BE2C (cell line): ENCODE measurements at places on chromosomes 2 and 18.

DNA sequence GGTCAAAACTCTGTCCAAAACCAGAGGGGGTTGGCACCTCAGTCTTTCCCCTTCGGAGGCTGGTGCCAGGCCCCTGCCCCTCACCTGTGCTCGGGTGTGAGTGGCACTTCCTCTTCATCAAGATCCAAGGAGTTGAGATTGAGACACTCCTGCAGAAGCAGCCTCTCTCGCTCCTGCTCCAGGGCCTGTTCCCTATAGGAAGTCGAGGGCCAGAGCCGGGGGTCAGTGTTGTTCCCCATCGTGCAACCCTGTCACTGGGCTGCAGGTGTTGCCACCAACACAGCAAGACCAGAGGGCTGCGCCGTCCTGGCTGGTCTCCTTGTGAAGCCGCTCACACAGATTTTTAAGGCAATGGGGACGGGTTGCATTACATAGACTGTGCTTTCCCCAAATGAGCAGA lies 18.9 kb downstream of the FAM178B start:
- DNase-seq = no peak

DNA sequence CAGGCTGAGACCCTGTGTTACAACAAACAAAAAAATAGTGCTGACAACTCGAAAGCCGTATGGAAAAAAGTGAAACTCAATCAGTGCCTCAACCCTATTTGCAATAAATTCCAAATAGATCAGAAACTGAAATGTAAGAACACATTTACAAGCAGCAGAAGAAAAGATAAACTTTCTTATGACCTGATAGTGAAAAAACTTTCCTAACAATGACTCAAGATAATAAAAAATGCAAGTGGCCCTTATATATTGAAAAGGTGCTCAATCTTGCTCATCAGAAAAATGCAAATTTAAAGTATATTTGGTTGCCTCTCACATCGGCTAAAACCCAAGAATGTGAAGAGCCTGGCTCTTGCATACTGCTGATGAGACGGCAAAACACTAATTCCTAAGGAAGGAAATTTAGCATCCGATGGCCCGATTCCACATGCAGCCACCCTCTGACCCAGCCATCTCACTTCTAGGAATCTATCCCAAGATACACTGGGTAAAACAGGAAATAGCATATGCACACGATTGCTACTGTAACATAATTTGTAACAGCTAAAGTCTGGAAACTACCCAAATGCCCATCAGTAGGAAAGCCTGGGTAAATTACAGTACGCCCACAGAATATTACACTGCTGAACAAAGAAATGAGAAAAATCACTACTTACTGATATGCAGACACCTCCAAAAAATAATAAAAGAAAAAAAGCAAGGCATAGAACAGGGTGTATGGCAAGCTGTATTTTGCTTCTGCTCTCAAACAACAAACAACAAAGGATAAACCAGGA lies 56.8 kb downstream of the HDLBP start:
- no peak for DNase-seq

GRCh38 chr2:205020673-205021072 lies 475.4 kb downstream of the PARD3B start:
- no peak for DNase-seq

DNA sequence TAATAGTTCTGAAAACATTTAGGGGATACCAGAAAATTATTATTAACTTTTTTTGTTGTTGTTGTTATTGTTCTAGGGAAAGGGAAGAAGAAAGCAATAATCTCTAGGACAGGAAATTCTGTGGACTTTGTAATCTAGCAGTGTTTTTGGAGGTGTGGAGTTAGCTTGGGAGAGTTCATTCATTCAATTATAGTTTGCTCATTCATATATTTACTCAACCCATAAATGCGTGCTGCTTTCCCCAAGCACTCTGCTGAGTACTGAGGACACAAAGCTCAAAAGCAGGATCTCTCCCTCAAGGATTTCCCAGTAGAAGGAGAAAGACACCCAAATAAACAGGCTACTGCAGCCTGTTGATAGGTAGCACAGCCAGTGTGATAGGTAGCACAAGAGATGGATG lies 984.3 kb downstream of the BCL11A start:
- no peak for DNase-seq

GRCh38 chr2:221323513-221323912 lies 248.6 kb downstream of the EPHA4 start:
- no peak for DNase-seq

DNA sequence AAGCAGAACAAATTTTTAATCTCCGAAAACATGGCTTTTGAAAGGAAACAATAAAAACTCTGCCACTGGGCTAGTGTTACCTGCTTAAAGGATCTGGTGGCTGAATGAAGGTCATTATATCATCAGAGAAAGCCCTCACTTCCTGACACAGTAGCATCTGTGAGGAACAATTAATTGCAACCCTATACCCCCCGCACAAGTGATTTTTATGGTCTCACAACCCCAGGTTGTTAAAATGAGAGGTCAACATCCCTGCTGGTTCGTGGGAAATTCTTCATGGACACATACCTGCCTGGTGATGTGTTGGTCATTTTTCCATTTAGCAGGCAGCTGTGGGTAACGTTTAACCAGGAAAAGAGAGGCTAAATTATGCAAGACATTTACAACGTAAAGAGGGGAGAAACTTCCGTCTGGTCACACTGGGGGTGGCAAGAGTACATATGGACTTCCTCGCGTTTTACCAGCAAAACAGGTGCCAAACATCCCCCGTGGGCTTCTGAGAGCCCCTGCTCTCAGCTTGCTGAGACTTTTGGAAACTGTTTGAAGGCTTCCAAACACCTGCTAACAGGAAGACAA lies 29.2 kb downstream of the NIFK start:
- DNase-seq = no peak

DNA sequence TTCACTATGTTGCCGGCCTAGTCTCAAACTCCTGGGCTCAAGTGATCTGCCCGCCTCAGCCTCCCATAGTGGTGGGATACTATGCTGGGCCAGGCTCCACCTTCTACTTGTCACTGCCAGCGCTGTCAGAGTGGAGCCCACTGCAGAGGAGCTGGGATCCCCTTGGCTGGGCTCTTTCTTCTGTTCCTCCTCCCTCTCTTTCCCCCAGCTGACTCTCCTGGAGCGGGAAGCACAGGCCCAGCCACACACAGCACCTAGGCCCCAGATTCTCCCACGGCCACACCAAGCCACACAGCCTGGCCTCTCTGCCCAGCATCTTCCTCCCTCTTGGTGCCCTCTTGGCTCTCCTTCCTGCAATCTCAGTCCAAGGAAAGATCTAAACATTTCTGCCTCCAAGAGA lies 3.7 kb upstream of the GAREM2 start:
- no peak for DNase-seq

DNA sequence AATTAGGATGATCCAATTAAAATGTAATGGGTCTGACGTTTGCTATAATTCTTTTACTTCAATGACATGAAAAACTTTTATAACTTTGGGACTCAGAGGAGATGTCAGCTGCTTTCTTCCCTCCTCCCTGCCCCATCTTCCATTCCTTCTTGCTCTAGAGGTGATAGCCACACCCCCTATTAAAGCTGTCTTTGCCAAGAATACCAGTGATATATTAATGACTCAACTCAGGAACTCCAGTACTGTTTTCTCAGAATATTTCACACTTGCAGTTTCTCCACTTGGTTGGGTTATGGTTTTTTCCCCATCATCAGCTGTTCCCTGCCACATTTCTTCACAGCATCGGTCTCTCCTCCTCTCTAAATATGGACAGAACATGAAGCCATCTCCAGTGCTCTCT lies 184.0 kb downstream of the KCNE4 start:
- no peak for DNase-seq

DNA sequence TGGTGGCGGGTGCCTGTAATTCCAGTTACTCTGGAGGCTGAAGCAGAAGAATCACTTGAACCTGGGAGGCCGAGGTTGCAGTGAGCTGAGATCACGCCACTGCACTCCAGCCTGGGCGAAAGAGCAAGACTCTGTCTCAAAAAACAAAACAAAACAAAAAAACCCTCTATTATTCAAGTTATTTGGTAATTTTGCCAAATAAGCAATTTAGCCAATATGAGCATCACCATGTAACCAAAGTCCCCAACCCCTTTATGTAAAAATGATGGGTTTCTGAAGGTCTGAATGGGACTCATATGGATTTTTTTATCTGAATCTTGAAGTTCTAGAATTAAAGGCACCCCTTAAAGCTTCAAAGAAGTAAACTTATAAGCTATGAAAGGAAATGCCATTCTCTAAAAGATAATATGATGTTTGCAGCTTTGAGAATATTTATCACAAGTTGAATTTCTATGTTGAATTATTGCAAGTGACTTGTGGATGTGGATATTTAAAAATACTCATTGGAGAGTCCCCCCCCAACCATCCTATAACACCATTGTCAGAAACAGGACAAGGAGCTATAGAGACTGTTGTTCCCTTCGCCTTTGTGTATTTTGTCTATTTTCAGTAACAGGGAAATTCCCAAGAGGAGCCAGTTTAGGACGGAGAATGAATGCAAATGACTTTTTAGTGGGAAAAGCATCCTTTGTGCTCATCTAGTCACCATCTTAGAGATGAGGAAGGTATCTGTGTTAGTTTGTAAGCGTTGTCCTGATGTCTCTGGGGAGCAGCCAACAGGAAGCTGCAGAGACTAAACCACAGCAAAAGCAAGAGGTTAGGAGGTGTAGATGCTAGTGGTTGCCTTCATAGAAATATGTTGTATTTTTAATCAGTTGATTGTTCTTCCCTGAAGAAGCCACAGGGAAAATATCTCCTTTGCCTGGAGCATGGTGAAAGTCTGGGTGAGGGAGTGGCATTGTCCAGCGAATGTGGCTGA lies 68.3 kb downstream of the TET3 start:
- no peak for DNase-seq

- DNase-seq = no peak
Measured at GRCh38 chr2:161343235-161343634, 35.0 kb downstream of the PSMD14 start.

DNA sequence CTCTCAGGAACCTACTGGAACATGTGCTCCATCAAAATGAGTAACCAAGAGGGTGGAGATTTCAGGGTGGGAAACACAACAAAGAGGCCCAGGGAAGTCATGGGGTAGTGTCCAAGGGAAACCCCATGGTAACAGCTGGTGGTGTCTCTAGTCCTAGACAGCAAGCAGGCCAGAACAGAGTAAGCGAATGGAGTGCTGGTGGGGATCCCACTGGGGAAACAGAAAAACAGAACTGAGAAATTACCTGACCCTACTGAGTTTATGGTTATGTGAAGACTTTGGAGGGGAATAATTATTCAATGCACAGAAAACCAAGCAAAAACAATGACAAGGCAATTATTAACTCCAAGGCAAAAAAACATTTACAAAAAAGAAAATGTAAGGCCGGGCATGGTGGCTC lies 16.9 kb downstream of the ERCC3 start:
- DNase-seq = no peak

- no peak for DNase-seq
Measured at GRCh38 chr2:4272261-4272858, 569.0 kb downstream of the DCDC2C start.

GRCh38 chr2:23556929-23557328 lies 171.9 kb downstream of the KLHL29 start:
- DNase-seq = peak; percentile 45

DNA sequence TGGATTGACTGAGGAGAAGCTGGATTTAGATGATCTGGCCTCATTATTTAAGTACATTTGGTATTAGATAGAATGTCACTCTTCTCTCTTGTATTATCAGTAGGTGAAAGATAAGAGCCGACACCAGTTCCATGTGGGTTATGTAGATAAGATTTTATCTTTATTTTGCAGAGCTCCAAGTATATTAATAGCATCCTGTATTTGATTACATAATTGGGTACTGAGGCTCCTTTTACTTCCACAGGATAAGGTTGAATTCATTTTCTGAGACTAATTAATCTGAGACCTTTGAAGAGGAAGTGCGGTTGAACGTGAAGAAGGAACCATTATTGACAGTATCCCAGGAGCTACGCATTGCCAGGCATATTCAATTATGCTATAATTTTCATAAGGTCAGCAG lies 32.8 kb upstream of the CD226 start:
- no peak for DNase-seq

GRCh38 chr2:134408386-134408785 lies 154.5 kb downstream of the MGAT5 start:
- DNase-seq = no peak

DNA sequence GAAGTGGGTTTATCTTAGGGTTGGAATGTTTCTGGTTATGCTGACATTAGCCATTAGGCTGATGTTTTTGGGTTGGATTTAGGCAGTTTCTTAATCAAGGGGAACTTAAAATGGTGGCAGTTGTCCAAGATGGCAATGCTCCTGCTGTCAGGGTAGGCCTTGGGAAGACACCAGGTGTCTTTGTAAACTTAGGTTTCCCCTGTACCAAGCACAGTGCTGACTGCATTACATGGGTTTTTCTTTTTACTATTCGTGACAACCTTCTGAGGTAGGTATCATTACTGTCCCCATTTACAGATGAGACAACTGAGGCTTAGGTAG lies 528 bp upstream of the ATG16L1 start:
- DNase-seq = no peak

GRCh38 chr2:233846387-233847247 lies 7.7 kb downstream of the HJURP start:
- peak; percentile 71 for DNase-seq

DNA sequence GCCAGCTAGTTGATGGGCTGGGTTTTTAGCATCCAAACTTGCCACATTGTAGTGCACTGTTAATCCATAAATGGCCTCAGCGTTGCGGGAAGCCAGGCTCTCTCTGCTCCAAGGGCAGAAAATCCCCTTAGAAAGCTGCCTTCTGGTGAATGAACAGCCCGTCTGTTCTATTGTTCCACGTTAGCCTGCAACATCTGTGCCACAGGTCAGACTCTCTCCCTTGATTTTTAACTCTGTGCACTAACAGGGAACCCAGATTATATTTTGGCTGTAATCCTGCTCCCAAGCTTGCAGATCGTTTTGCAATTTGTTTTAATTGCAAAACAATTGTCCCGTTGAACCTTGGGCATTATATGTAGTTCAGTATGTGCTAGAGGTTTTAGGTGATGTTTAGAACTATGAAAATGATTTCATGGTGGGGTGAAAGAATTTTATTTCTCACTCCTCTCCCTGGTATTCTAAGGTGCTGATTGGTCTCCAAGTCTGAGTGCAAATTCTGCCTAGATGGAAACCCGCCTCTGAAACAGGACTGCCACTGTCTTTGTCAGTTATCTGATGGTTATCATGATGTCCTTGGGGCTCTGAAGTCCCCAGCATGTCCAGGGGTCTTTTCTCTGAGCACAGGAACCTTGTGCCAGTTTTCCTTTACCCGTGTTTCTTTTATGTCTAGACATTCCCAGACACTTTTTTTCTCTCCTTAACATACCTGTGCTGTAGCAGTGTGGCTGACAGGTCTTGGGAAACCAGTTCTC lies 106.6 kb downstream of the MAP4K4 start:
- no peak for DNase-seq

DNA sequence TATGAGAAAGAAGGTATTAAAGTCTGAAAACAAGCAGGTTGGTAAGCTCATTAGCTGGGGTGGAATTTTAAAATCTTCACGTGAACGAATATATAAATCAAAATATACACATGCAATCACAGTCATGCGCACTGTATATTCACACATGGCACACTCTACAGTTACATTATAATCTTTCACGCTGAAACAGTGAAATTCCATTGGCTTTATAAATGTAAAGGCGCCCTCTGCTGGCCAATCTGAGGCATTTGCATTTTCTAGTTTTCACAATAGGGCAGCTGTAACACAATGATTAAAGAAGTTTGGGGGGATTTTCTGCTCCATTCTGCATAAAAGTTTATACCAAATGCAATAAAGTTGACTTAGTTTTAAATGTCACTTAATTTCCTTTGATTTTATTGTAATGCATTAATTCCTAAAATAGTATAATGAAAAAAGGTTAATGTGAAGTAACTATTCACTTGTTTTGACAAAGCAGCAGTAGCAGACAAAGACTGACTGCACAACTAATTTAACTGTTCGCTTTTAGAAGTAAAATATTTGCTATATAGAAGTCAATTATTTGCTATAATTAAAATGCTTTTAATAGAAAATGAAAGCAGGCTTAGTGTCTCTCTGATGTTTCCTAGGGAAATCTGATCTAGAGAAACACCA lies 17.2 kb downstream of the IFIH1 start:
- peak; percentile 12 for DNase-seq
